GM12864 (cell line): ENCODE measurements at places on chromosomes 1 and 21.

- no peak for DNase-seq
Observed at GRCh38 chr1:169112241-169112640, 5.8 kb downstream of the ATP1B1 start.

DNA sequence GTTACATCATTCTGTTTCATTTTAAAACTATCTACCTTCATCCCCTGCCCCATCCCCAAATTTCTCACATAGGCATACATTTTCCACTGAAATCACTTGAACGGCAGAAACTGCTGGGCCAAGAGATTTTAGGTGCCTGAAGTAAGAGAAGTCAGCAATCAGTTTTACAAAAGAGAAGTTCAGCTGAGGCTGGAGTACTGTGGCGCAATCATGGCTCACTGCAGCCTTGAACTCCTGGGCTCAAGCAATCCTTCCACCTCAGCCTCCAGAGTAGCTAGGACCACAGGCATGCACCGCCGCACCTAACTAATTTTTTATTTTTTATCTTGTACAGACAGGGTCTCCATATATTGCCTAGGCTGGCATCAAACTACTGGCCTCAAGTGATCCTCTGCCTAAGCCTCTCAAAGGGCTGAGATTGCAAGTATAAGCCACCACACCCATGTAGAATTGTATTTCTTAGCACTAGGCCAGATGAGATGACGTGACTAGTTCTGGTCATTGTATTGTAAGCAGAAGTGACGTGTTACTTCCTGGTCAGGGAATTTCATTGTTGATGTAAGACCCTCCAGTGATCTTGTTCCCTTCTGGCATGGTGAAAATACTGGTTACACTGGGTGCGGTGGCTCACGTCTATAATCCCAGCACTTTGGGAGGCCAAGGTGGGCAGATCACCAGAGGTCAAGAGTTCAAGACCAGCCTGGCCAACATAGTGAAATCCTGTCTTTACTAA is 7.1 kb downstream of the BECN2 start:
- DNase-seq: no peak

GRCh38 chr1:45243476-45244343 is 37.3 kb upstream of the ZSWIM5 start:
- DNase-seq: no peak

GRCh38 chr1:175742790-175743459 is 470 bp downstream of the TNR start:
- no peak for DNase-seq

GRCh38 chr1:110616587-110616986 is 10.4 kb upstream of the KCNA2 start:
- no peak for DNase-seq

DNA sequence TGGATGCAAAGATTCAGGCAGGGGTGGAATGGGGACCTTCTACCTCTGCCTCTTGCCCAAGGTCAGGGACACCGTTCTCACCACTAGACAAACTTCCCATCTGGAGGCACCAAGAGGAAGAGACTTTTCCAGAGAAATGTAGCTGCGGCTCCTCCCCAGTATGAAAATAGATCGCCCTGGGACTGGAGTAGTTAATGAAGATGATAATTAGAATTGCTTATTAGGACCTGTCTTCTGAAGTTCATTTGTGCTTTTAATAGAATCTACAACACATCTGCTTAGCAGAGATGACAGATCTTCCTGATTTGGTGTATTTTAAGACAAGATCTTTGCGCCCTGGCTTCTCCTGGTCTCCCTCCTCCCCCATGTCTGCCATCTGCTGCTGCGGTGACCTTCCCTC is 266.6 kb downstream of the KAZN start:
- no peak for DNase-seq

DNA sequence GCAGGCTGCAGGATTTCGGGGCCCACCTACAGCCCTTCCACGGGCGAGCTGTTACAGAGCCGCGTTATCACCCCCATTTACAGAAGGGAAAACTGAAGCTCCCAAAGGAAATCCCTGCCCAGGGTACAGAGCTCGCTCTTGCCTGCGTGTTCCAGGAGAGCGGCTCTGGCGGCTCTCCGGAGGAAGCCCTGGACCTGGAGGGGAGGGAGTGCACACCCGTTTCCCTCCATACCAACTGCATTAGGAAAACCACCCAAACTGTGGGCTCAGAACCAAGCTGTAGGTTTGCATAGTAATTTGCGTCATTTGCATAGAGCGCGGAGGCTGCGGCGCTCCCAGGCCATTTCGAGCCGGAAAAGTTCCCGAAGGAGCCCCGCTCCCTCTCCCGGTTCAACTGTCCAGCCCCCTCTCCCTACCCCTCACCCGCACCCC is 24.7 kb upstream of the ADGRB2 start:
- DNase-seq: no peak

DNA sequence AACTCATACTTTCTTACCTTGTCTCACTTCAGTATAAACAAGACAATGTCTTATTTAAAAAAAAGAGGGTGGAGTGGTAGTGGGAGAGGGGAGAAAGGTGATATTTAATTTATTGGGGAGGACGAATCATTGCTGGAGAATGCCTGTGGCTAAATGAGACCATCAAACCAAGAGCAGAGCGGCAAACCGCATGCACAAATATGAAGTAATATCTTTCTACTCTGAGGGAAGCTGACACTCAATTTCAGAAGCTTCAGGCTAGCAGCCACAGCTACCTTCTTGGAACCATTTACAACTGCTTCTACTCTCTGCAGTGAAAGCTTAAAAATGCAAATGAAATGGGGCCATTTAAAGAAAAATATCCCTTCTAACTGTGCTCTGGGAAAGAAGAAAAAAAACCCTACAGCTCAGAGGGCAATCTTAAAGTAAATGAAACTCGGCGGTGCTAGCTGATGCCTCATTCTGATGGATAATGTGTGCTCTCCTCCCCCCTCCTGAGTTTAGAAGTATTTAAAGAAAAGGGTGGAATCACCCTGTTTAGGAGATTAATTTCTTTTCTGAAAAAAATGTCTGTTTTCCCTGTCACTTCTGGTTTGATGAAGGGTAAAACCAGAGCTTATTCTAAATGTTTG is 178.2 kb upstream of the CAMK1G start:
- no peak for DNase-seq

GRCh38 chr21:26408511-26408910 is 164.6 kb downstream of the CYYR1 start:
- DNase-seq: no peak

DNA sequence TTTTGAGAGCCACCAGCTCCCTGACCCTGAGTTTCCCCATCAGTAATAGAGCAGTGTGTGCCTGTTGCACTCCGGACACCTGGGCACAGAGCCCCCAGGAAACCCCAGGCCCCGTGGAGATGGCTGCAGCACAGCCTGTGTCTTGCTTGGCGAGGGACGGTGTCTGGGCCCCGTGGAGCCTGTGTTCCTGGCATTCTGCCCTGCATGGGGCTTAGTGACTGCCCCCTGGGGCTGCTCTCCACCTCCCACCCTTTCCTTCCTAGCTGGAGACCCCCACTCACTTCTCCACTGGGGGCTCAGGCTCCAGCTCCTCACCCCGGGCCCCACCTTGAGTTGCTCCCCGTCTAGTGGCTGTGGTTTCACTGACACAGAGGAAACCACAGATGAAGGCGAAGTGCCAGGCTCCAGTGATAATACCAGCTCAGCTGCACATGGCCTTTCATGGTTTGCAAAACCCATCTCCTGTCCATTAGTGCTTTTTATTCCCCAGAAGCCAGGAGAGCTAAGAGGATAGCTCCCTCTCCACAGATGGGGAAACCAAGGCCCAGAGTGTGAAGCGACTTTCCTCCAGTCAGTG is 39.4 kb downstream of the DMRTB1 start:
- no peak for DNase-seq

- DNase-seq: no peak
Observed at GRCh38 chr1:175773571-175773970, 30.2 kb upstream of the TNR start.

DNA sequence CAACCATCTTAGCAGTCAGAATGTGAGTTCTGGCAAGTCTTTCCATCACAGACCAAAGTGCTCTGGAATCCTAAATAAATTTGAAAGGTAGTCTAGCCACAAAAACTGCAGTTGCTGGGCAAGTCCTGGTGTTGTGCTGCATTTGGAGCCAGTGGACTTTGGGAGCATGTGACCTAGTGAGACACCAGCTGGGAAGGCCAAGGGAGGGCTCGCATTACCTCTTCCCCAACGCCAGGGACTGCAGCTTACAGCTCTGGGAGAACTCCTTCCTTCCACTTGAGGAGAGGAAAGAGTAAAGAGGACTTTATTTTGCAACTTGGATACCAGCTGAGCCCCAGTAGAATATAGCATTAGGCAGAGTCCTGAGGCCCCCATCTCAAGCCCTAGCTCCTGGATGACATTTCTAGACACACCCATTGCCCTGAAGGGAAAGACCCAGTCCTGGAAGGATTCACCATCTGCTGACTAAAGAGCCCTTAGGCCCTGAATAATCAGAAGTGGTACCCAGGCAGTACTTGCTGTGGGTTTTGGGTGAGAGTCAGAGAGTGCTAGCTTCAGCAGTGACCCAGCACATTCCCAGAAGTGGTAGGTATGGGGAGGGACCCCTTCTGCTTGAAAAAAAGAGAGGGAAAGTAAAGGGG is 190.7 kb downstream of the NUF2 start:
- no peak for DNase-seq

GRCh38 chr1:234893359-234893724 is 235.3 kb downstream of the TOMM20 start:
- no peak for DNase-seq

DNA sequence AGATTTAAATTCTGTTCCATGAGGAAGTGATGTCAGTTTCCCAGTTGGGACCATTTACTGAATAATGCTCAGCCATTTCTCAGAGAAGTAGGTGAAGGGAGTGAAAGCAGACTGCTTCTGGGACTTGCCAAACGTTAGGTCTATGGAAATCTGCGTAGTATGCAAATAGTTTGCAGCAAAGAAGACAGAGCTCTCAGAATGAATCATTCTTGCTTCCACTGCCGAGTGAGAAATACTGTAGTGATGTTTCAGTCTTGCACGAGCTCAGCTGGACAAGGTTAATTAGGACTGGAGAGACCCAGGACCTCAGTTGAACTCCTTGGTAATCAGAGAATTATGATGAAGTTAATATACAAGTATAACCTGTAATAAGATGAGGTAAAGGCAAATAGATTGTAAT is 317.7 kb upstream of the DAB1 start:
- peak; percentile 4 for DNase-seq

GRCh38 chr1:156176610-156177210 is 17.2 kb upstream of the SLC25A44 start:
- no peak for DNase-seq

GRCh38 chr1:49728377-49728776 is 295.4 kb downstream of the AGBL4 start:
- no peak for DNase-seq

DNA sequence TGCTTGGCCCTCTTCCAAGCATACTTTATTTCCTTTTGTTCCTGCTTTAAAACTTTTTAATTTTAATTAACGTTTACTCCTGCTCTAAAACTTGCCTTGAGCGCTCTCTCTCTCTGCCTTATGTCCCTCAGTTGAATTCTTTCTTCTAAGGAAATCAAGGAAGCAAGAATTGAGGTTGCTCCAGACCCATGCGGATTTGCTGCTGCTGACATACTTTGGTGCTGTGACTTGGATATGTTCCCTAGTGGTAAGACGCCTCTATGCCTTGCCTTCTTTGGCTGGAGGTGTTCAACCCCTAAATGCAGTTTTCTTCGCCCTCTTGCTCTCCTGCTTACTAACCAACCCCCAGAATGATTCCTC is 148.1 kb downstream of the ADSS2 start:
- no peak for DNase-seq

- no peak for DNase-seq
Observed at GRCh38 chr1:37423810-37424209, 50.6 kb upstream of the ZC3H12A start.

GRCh38 chr1:110339407-110340206 is 430 bp downstream of the RBM15 start:
- DNase-seq: peak; percentile 24

DNA sequence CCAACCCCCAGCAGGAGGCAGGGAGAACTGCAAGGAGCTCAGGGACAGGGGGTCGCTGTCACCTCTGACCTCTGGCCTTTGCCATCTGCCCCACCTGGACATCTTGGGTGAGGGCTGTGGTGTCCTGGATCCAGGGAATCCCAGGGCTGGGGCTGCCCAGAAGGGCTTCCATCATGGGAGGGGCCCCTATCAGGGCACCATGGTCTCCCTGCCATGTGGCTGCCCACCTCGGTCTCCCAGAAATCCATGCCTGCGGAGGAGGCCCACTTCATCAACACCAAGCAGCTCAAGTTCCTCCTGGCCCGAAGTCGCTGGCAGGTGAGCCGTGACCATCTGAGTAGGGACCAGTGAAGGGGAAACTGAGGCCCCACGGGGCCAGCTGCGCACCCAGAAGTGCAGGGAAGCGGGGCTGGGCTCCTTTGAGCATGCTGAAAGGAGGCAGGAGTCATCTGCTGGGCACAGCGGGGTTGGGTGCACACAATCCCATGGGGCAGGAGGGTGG is 36.1 kb downstream of the TRIM11 start:
- no peak for DNase-seq

DNA sequence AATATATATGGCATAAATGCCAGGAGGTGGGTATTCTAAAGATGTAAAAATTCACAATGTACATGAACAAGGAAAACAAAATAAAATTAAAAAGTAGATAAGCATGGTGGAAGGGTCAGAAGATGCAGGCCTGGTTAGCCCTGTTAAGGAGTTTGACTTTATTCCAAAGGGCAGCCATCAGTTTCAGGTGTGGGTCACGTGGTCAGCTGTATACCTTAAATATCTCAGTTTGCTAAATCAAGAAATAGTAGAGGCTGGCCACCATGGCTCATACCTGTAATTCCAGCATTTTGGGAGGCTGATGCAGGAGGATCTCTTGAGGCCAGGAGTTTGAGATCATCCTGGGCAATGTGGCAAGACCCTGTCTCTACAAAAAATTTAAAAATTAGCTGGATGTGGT is 8.5 kb upstream of the PINK1 start:
- DNase-seq: no peak

DNA sequence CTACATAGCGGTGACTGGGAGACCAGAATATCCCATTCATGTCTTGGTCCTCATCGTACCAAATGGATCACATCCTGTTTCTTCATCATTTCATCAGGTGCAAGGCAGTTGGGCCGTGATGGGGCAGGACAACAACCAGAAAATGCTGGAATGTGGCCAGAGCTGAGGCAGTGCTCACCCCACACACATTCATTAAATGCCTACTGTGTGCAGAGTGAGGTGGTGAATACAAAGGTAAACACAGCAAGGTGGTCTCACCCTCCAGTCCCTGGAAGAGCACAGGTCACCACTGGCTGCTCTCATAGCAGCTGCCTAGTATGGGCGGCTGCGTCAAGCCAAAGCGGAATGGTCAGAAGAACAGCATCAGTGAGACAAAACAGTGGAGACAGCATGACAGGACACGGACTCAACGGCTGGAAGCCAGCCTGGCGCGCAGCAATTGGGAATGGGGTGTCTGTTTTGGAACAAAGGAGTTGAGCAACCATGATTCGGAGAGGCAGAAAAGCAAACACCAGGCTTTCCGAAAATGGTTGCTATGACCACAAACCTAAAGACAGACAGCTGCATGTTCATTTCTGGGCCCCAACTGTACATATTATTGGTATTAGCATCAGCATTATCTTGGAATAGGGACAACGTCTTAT is 5.6 kb upstream of the ADAMTSL4 start:
- DNase-seq: no peak

GRCh38 chr1:3500265-3500835 is 45.9 kb downstream of the ARHGEF16 start:
- DNase-seq: no peak

GRCh38 chr1:98048244-98048643 is 127.4 kb upstream of the DPYD start:
- no peak for DNase-seq
